ENCODE measurements at places on chromosomes 12 and 14.

DNA sequence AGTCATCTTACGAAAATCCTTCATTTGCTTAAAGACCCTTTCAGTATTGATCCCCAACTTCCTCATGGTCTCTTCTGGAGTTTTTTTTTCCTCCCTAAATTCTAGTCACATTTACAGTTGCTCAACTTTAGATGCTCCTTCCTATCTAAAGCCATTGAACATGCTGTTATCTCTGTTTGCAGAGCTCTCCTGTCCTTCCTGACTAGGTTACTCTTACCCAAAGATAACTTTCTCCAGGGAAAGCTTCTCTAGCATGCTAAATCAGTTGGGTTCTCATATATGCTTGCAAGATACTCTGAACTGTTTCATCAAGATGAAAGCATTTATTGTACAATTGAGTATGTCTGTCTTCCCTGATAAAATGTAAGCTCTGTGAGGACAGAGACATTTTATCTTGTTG is 1.8 kb upstream of the RAB21 start:
- DNase-seq: no peak

DNA sequence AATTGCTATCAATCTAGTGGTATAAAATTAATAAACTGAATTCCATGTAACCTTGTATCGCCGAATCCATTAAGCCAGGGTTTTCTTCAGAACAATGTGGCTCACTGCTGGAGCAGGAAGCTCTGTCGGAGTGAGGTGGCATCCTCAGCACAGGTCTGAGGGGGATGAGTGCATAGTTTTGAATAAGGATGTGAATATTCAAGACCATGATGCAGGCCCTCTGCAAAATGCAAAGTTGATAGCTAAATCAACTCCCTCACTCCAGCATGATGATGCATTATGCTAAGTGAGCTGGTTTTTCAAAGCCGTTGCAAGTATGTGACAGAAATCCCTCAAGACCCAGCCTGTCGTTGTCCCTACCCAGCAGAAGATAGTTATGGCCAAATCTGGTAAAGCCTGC is 53.0 kb downstream of the TRIM9 start:
- no peak for DNase-seq

DNA sequence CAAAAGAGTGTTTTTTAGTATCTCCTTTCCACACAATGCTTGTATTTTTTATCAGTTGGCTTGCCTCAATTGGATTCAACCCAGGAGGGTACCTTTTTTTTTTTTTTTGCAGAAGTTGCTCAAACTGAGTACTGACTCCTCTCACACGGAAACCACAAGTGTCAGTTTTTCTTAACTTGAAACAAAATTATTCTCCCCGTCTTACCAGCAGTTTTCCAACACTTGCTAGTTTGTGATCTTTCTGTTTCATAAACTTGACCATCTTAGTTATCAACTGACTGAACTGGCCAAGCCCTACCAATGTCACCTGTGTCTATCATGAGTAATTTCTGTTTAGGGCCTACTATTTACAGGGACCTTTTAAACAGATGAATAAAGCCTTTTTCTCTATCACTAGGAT is 34.1 kb upstream of the ITPR2 start:
- no peak for DNase-seq

DNA sequence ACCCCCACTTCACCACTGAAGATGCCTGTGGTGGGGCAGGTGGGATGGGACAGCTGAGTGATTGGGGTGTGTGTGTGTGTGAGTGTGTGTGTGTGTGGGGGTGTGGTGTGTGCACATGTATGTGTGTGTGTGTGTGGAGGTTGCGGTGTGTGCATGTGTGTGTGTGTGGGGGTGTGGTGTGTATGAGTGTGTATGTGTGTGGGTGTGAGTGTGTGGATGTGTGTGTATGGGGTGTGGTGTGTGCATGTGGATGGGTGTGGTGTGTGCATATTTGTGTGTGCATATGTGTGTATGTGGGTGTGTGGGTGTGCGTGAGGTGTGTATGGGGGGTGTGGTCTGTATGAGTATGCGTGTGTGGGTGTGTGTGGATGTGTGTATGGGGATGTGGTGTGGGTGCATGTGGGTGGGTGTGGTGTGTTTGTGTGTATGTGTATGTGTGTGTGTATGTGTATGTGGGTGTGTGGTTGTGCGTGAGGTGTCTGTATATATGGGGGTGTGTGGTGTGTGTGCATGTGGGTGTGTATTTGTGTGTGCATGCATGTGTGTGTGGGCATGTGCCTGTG is 61.6 kb downstream of the PLEKHG3 start:
- no peak for DNase-seq

- no peak for DNase-seq
These were observed 56.3 kb downstream of the SETD3 start for GRCh38 chr14:99424306-99424877.

- DNase-seq: no peak
These were observed 189.4 kb downstream of the TMTC2 start for GRCh38 chr12:82876075-82876474.
